Endodermal cell (in vitro differentiated cells): ENCODE measurements at places on chromosomes 5 and 9.

DNA sequence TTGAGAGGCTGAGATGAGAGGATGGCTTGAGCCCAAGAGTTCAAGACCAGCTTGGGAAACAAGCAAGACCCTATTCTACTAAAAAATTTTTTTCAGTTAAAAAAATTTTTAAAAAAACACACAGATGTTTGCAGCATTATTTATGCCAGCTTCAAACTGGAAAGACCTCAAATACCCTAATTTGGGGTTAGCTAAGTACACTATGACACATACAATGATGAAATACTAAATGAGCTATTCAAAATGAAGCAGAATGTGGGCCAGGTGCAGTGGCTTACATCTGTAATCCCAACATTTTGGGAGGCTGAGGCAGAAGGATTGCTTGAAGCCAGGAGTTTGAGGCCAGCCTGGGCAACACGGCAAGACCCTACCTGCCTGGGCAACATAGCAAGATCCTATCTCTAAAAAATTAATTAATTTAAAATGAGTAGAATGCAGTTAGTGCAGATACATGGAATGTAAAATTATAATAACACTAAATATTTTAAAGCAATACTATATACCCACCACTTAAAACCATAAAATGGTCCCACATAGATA is 44.9 kb downstream of the LHFPL2 start:
- H3K4me3 ChIP-seq = no peak overlapping the region
- H3K4me1 ChIP-seq = peaks cover 8% of the 10 kb centered on the region
- peaks cover 54% of the 10 kb centered on the region for H3K36me3 ChIP-seq
- DNase-seq = no peak
- H3K27me3 ChIP-seq = no peaks in the 10 kb centered on the region
- no peak overlapping the region for H3K27ac ChIP-seq

DNA sequence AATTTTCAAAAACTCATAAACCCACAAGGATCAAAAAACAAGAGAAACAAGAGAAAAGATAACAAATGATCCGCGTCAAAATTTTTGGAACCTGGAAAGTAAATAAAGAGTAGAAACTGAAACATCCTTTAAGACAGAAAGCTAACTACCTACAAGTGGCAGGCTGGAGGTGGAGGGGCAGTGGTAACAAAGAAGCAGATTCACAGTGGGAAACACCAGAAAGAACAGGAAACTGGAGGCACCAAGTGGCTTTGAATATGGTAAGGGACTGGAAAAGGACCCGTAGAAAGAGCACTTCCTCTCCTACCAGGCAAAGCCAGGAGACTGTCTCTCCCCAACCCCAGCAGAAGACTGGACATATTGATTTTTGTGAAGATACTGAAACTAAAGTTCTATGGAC is 100.6 kb upstream of the TARS1 start:
- no peaks in the 10 kb centered on the region for H3K36me3 ChIP-seq
- DNase-seq = peak; percentile 60
- no peaks in the 10 kb centered on the region for H3K4me1 ChIP-seq
- H3K27ac ChIP-seq = no peak overlapping the region

GRCh38 chr5:8953016-8953415 is 592.9 kb downstream of the SEMA5A start:
- H3K4me3 ChIP-seq = no peak overlapping the region
- H3K4me1 ChIP-seq = no peaks in the 10 kb centered on the region
- H3K27me3 ChIP-seq = no peaks in the 10 kb centered on the region
- DNase-seq = no peak

GRCh38 chr5:134989266-134989830 is 21.6 kb downstream of the CATSPER3 start:
- H3K36me3 ChIP-seq = no peaks in the 10 kb centered on the region
- no peaks in the 10 kb centered on the region for H3K27me3 ChIP-seq
- H3K27ac ChIP-seq = no peak overlapping the region
- H3K4me3 ChIP-seq = peak overlapping the region; percentile 62

- H3K4me3 ChIP-seq = no peak overlapping the region
- no peak overlapping the region for H3K27ac ChIP-seq
- no peaks in the 10 kb centered on the region for H3K27me3 ChIP-seq
- DNase-seq = no peak
Measured at GRCh38 chr5:106784846-106785245, 885.9 kb downstream of the EFNA5 start.

- no peak for DNase-seq
- H3K36me3 ChIP-seq = no peaks in the 10 kb centered on the region
- no peak overlapping the region for H3K4me3 ChIP-seq
- H3K27me3 ChIP-seq = no peaks in the 10 kb centered on the region
Measured at GRCh38 chr5:115920171-115920725, 42.0 kb upstream of the LVRN start.

- peak; percentile 43 for DNase-seq
- H3K4me3 ChIP-seq = no peak overlapping the region
- H3K36me3 ChIP-seq = no peaks in the 10 kb centered on the region
- H3K27ac ChIP-seq = no peak overlapping the region
- no peaks in the 10 kb centered on the region for H3K4me1 ChIP-seq
Measured at GRCh38 chr5:121630402-121630801, 221.3 kb upstream of the FTMT start.

GRCh38 chr9:32294106-32294505 is 90.3 kb upstream of the ACO1 start:
- DNase-seq = no peak
- H3K4me1 ChIP-seq = no peaks in the 10 kb centered on the region
- no peak overlapping the region for H3K4me3 ChIP-seq
- no peak overlapping the region for H3K27ac ChIP-seq
- H3K27me3 ChIP-seq = no peaks in the 10 kb centered on the region

- H3K36me3 ChIP-seq = no peaks in the 10 kb centered on the region
- no peak overlapping the region for H3K4me3 ChIP-seq
- peak overlapping the region; percentile 84 for H3K27ac ChIP-seq
- peaks cover 4% of the 10 kb centered on the region for H3K27me3 ChIP-seq
- no peaks in the 10 kb centered on the region for H3K4me1 ChIP-seq
Measured at GRCh38 chr5:956941-957747, 51.5 kb upstream of the NKD2 start.

DNA sequence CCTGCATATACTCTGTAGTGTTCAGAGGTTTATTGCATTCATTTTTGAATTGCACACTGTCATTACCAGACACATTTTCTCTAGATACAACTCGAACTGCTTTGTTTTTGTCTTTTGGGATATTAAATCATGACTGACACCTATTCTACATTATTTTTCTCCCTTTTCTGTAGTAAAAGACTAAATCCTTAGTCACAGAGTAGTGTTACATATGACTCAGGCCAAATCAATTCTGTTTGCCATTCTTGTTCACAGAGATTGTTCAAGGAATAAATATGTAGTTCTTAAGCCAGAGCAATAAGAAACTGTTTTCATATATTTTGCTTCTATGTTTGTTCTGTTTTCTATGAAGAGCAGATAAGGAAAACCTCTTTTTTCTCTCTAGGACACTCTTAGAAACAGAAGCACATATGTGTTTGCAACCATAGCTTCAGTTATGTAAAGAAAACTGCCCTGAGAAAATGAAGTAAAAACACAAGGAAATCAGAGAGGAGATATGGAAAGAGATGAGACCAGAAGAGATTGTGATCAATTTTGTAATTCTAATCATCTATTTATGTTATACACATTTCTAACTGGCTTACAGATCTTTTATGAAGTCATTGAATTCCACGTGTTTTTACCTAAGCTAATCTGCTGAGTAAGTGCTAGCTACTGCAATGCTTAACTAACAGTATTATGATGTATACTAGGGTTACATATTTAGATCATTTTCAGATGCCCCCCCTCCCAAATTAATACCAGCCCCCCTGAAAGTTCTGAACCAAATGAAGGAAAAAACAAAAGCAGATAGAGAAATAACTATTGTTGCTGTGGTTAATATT is 1995.6 kb upstream of the CDH6 start:
- H3K27me3 ChIP-seq = no peaks in the 10 kb centered on the region
- no peaks in the 10 kb centered on the region for H3K36me3 ChIP-seq
- no peak overlapping the region for H3K4me3 ChIP-seq
- no peak overlapping the region for H3K27ac ChIP-seq

DNA sequence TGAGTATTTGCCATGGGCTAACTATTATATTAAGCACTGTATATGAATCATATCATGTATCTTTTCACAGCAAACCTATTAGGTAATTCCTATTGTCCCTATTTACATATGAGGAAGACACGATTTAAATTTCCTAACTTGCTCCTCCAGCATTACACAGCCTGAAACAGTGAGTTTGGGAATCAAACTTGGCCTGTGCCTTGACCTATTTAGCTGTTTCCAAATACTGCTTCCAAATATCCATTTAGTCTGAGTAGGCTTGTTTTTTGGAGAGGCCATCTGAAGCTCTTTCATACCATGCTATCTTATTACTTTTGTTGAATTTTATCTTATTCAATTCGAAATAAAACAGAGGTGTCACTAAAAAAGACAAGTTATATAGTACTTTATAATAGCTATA is 447.3 kb upstream of the MPDZ start:
- no peak overlapping the region for H3K4me3 ChIP-seq
- no peak for DNase-seq
- no peaks in the 10 kb centered on the region for H3K27me3 ChIP-seq

- no peaks in the 10 kb centered on the region for H3K27me3 ChIP-seq
- no peak for DNase-seq
- H3K36me3 ChIP-seq = no peaks in the 10 kb centered on the region
Measured at GRCh38 chr5:154164249-154164581, 26.3 kb upstream of the GALNT10 start.

GRCh38 chr5:109478830-109479229 is 69.1 kb upstream of the PJA2 start:
- no peaks in the 10 kb centered on the region for H3K36me3 ChIP-seq
- no peak for DNase-seq
- H3K4me1 ChIP-seq = no peaks in the 10 kb centered on the region
- H3K4me3 ChIP-seq = no peak overlapping the region

DNA sequence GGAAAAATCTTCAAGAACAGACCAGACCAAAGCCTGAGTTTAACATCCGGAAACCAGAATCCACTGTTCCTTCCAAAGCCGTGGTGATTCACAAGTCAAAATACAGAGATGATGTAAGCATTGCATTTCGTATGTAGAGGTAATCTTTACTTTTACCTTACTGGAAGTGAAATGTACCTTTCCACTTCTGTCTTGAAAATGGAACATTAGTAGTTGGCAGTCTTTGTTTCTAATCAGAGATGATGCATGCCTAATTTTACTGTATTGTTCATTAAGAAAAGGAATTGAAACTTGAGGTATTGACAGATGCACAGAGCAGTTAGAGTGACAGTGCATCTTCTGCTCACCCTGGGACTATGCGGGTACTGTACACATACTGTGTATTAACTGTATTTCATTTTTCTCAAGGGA is 34.6 kb downstream of the HABP4 start:
- H3K27me3 ChIP-seq = no peaks in the 10 kb centered on the region
- no peaks in the 10 kb centered on the region for H3K4me1 ChIP-seq
- H3K4me3 ChIP-seq = no peak overlapping the region
- no peak overlapping the region for H3K27ac ChIP-seq

- H3K4me3 ChIP-seq = peak overlapping the region; percentile 91
- no peaks in the 10 kb centered on the region for H3K4me1 ChIP-seq
- H3K27me3 ChIP-seq = peaks cover 20% of the 10 kb centered on the region
- H3K27ac ChIP-seq = no peak overlapping the region
Measured at GRCh38 chr9:6646293-6646636, 736 bp upstream of the GLDC start.

DNA sequence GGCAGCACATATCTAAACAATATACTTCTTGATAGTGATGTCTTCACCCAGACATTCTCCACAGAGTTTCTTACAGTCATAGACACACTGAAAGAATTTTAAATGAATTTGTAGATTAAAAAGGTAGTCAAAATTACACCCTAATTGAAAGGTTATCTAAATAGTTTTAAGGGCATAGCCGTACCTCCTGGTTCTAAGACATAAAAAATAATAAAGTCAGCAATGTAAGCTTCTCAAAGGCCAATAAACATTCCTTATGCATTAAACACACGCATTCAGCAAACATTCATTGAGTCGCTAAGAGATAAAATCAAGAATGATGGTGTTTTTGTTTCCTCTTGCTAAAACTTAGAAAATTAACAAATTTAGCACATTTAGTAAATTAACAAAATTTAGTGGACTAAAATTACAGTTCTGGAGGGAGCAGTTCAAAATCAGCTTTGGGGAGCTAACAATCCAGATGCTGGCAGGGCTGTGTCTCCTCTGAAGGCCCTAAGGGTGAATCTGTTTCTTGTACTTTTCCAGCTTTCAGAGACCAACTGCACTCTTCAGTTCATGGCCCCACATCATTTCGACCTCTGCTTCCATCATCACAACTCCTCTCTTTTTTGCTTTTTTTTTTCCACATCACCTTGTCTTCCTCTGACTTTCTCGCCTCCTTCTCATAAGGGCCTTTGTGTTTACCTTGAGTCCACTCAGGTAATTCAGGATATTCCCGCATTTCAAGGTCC is 516.5 kb downstream of the DNAH5 start:
- H3K4me1 ChIP-seq = no peaks in the 10 kb centered on the region
- H3K27me3 ChIP-seq = no peaks in the 10 kb centered on the region
- H3K36me3 ChIP-seq = no peaks in the 10 kb centered on the region
- no peak overlapping the region for H3K27ac ChIP-seq
- no peak for DNase-seq
- no peak overlapping the region for H3K4me3 ChIP-seq

- no peak overlapping the region for H3K27ac ChIP-seq
- peaks cover 9% of the 10 kb centered on the region for H3K27me3 ChIP-seq
- no peak overlapping the region for H3K4me3 ChIP-seq
- H3K4me1 ChIP-seq = no peaks in the 10 kb centered on the region
Measured at GRCh38 chr9:82499337-82499736, 510.8 kb downstream of the SPATA31D1 start.

- DNase-seq = no peak
- no peak overlapping the region for H3K27ac ChIP-seq
- no peak overlapping the region for H3K4me3 ChIP-seq
- H3K4me1 ChIP-seq = no peaks in the 10 kb centered on the region
Measured at GRCh38 chr9:33306037-33306436, 15.7 kb downstream of the NFX1 start.

- H3K4me1 ChIP-seq = no peaks in the 10 kb centered on the region
- H3K36me3 ChIP-seq = no peaks in the 10 kb centered on the region
- H3K27ac ChIP-seq = no peak overlapping the region
- H3K27me3 ChIP-seq = peaks cover 38% of the 10 kb centered on the region
Measured at GRCh38 chr9:78288214-78288892, 8.6 kb upstream of the PSAT1 start.

GRCh38 chr5:6454628-6455053 is 6.0 kb downstream of the UBE2QL1 start:
- peaks cover 100% of the 10 kb centered on the region for H3K27me3 ChIP-seq
- no peaks in the 10 kb centered on the region for H3K36me3 ChIP-seq
- H3K27ac ChIP-seq = no peak overlapping the region
- DNase-seq = no peak
- H3K4me3 ChIP-seq = no peak overlapping the region

DNA sequence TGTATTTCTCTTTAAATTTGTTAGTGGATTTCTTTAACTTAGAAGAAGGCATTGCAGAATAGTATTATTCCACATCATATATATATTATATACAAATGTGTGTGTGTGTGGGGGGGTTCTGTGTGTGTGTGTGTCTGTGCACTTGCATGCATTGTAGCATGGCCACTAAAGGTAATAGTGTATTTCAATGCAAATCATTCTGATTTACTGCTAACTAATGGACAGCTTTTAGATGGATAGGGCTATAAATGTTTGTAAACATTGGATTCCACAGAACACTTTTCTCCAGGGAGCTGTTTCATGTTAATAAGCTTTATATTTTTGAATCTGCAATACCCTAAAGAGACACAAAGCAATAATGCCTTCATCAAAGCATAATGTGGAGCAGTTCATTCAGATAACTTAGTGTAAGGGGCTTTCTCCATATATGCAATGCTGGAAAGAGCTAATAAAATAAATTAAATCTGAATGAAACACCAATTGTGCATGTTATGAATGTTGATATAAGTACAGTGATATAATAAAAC is 496.7 kb upstream of the CDH9 start:
- no peak overlapping the region for H3K27ac ChIP-seq
- no peak for DNase-seq
- no peak overlapping the region for H3K4me3 ChIP-seq
- no peaks in the 10 kb centered on the region for H3K36me3 ChIP-seq
- no peaks in the 10 kb centered on the region for H3K4me1 ChIP-seq
